ENCODE measurements at places on chromosomes 12 and 14.

- DNase-seq: no peak
These were observed 37.7 kb downstream of the NEUROD4 start for GRCh38 chr12:55057481-55057880.

DNA sequence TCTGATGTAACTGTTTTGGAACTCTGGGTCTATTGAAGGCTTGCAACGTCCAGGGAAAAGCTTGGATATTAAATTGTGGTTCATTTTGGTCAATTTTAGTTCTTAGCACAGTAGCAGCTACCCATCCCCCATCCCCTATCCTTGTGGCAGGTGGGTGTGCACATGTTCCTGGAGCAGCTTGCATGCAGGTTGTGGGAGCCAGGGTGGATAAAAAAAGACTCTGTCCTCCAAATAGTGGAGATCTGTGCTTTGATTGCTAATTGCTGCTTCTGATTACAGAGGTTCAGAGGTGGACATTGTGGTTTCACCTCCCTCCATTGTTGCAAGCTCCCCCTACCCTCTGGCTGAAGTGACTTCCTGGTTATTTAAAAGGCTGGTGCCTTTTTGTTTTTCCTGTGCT is 23.1 kb downstream of the ATP23 start:
- no peak for DNase-seq

- peak; percentile 52 for DNase-seq
These were observed 42.0 kb upstream of the NT5DC3 start for GRCh38 chr12:103882861-103883596.

DNA sequence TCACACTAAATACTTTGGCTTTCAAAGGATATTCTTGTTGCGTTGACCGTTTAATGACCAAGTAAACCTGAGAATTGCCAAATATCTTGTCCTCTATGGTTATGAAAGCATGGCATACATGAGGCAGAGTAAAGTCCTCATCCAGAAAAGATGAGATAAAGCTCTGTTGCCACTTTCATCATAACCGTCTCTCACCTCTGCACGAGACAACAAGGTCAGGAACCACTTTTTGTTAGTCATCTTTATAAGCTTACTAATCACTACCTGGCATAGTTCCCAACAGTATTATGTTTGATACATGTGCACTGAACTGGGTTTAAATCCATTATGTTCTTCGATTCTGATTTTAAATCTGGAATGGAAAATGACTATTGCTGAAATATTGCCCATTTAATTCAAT is 31.3 kb downstream of the PTPRB start:
- no peak for DNase-seq

DNA sequence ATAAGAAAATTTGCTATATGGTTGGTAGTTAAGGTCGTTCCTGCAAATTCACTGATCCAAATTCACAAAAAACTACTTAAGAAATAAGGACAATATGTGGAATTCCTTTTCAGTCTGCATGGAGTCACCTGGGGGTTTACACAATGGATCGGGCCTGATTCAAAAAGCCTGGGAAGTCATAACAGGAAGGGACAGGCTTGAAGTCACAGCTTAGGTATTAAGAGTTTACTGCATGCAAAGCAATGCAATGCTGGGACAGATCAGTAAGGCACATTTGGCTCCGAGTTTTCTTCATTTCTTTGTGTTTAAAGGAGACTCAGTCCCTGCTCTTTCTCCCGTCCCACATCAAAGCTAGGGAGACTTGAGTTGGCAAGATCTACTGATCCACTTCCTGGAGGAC is 153.3 kb downstream of the NTF3 start:
- DNase-seq: no peak

DNA sequence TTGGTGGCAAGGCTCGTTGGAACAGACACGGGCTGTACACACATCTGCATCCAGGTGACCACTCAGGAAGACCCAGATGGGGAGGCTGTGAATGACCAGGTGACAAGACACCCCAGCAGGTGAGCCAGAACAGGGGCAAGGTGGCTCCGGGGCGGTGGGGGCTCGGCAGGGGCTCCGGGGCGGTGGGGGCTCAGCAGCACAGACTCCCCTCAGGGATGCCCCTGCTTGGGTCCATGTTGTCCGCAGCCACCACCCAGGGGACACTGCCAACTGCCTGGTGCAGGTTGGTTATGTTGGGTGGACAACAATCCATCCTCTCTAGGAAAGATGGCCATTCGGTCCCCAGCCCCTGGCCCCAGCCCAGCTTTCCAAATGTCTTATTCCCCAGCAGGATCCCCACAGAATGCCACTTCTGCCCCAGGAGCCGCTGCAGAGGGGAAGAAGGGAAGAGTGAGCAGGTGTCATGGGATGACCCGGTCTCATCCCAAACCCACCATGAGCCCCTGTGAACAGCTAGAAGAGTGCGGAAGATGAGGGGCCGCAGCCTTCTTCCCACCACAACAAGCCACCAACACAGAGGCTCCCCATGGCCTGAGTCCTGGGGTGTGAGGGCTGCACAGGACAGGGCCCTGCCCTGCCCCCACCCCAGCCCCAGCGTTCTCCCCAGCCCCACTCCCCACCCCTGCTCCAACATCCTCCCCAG is 31.4 kb upstream of the C14orf180 start:
- DNase-seq: no peak

GRCh38 chr12:92027701-92028440 is 117.8 kb downstream of the BTG1 start:
- DNase-seq: no peak

Data from NB4 (cell line).